NK-92 treated with Interleukin-12 subunit alpha and Interleukin-12 subunit beta, amount 100 ng/mL, for 24 hours (cell line): ENCODE measurements at places on chromosomes 12 and 14.

GRCh38 chr12:130715150-130715997 is 725 bp downstream of the RIMBP2 start:
- DNase-seq, result no peak

DNA sequence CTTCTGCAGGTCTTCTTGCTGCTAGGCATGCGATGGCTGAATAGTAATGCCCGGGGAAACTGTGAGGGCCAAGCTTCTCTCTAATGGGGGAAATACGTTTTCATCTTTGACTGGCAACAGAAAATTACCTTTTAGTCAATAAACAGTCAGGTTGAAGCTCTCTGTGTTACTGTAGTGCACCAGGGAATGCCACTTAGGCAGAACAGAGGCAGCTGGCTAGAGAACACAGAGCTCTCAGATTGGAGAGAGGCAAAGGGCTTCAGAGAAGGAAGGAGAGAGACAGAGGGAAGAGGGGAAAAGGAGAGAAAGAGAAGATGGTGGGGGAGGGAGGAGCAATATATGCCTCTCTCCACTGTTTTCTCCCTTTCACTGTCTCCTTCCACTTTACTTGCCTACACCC is 6.7 kb downstream of the HSD17B6 start:
- no peak for DNase-seq

GRCh38 chr14:77988096-77988870 is 181.9 kb upstream of the NRXN3 start:
- no peak for DNase-seq

- no peak for DNase-seq
These were observed 2.1 kb upstream of the SLC11A2 start for GRCh38 chr12:51028126-51028812.

- no peak for DNase-seq
These were observed 17.7 kb downstream of the EPYC start for GRCh38 chr12:90987101-90987500.

DNA sequence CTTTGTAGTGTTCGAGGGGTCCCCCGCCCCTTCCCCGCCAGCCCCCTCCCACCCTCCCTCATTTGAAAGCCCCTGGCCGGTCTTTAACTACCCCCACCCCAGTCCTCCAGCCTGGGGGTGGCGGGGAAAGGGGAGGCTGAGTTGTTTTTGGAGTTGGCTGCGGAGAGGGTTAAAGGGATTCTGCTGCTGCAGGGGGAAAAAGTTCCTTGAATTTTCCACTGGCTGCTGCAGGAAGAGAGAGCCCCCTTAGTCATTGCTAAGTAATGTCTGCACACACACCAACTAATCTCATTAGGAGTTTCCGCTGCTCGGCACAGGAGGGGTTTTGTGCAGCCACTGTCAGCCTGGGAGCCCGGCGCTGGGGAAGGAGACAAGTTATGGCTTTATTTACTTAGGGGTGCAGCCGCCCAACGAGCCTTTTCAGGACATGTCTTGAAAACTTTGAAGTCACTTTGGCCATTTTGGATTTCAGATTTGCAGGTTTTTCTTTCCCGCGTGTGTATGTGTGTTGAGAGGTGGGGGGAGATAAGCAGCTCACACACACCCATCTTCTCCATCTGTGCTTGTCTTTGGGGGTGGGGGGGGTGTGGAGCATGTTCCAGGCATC is 1.8 kb downstream of the ELK3 start:
- DNase-seq, result no peak

GRCh38 chr12:29655861-29656260 is 127.9 kb downstream of the TMTC1 start:
- no peak for DNase-seq

- DNase-seq, result no peak
These were observed 54.1 kb downstream of the COCH start for GRCh38 chr14:30928462-30928861.
